ENCODE measurements at places on chromosomes 11 and 22. TPM values are rescaled to one million over a fixed set of nuclear protein-coding genes. Genes with fewer than 3 reads are reported as not detected.
A peak's percentile ranks its signal among the peaks of the same experiment; 100 is the strongest.

THAP12 gene
- total RNA-seq: 44.8 TPM

PIK3IP1 gene
- 11.0 TPM for total RNA-seq

INPP5J gene
- total RNA-seq: not detected

MS4A1 gene
- total RNA-seq: not detected

OR6X1 gene
- total RNA-seq: not detected

MFRP gene
- total RNA-seq: not detected

KCNK4 gene
- 0.29 TPM for total RNA-seq

MAJIN gene
- total RNA-seq: not detected

C1QTNF5 gene
- total RNA-seq: not detected

GRCh38 chr11:79971255-79971654 is 530.4 kb upstream of the TENM4 start:
- no peaks in the 10 kb centered on the region for H3K4me1 ChIP-seq
- H3K36me3 ChIP-seq: no peaks in the 10 kb centered on the region
- DNase-seq: no peak
- no peaks in the 10 kb centered on the region for H3K27me3 ChIP-seq
- no peak overlapping the region for H3K27ac ChIP-seq
- H3K4me3 ChIP-seq: no peak overlapping the region

DNA sequence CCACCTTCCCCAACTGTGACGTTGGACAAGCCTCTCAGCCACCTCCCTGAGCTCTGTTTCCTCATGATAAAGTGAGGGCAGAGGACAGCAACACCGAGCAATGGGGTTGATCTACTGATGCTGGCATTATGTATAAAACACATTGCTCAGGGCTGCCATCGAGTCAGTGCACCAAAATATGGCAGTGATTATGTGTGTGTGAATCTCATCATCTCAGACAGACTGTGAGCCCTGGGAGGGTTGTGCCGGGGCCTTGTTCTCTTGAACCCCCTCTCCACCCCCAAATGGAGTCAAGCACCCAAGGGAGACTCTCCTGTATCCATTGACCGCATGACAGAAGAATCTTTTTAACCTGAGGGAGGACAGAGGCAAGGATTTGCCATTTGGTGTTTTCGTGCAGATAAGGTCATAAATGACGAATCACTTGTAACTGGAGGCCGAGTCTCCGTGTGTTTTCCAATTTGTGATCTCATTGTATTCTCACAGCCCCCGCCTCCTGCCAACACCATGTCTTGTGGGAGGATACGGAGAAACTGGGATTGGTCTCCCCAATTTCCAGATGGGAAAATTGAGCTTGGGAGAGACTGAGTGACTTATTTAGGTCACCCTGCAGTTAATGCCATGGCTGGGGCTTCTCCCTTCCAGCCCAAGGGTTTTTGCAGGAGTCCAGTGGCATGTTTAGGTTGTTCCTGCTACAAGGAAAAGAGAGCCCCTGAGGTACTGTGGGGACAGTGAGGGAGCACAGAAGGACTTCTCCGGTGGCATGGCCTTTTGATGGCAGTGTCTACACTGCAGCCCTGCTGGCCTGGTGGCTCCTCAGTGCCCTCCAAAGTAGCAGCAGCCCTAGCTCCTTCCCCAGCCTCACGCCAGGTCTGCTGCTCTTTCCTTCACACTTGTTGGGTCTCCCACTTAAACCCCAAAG is 52.4 kb downstream of the CHRDL2 start:
- DNase-seq: peak; percentile 5
- no peak overlapping the region for H3K4me3 ChIP-seq
- H3K27ac ChIP-seq: no peak overlapping the region
- H3K4me1 ChIP-seq: no peaks in the 10 kb centered on the region

DNA sequence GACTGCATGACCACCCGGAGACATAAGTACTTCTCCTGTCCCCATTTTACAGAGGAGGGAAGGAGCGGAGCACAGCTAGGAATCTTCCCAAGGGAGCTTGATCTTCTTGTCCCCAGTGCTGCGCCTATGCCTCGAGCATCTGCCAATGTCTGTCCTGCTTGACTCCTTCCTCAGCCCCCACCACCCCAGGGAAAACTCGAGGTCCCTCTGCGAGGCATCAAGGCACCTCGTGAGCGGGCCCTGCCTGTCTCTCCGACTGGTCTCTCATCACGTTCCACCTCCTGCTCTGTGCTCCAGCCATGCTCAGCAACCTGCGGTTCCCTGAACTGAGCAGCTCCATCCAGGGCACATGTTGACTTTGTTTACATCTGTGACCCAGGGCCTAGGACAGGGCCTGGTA is 2.5 kb downstream of the NCF4 start:
- H3K36me3 ChIP-seq: peaks cover 43% of the 10 kb centered on the region
- H3K27me3 ChIP-seq: no peaks in the 10 kb centered on the region
- H3K4me3 ChIP-seq: no peak overlapping the region
- DNase-seq: no peak
- peaks cover 76% of the 10 kb centered on the region for H3K4me1 ChIP-seq

- no peak for DNase-seq
- H3K27me3 ChIP-seq: no peaks in the 10 kb centered on the region
- H3K4me1 ChIP-seq: no peaks in the 10 kb centered on the region
- no peak overlapping the region for H3K4me3 ChIP-seq
- H3K27ac ChIP-seq: no peak overlapping the region
Measured at GRCh38 chr11:91773090-91773489, 451.5 kb upstream of the FAT3 start.

- H3K27ac ChIP-seq: no peak overlapping the region
- DNase-seq: no peak
- no peaks in the 10 kb centered on the region for H3K27me3 ChIP-seq
- peaks cover 9% of the 10 kb centered on the region for H3K36me3 ChIP-seq
- H3K4me1 ChIP-seq: peaks cover 13% of the 10 kb centered on the region
- no peak overlapping the region for H3K4me3 ChIP-seq
Measured at GRCh38 chr22:49604732-49605302, 222.9 kb downstream of the BRD1 start.

DNA sequence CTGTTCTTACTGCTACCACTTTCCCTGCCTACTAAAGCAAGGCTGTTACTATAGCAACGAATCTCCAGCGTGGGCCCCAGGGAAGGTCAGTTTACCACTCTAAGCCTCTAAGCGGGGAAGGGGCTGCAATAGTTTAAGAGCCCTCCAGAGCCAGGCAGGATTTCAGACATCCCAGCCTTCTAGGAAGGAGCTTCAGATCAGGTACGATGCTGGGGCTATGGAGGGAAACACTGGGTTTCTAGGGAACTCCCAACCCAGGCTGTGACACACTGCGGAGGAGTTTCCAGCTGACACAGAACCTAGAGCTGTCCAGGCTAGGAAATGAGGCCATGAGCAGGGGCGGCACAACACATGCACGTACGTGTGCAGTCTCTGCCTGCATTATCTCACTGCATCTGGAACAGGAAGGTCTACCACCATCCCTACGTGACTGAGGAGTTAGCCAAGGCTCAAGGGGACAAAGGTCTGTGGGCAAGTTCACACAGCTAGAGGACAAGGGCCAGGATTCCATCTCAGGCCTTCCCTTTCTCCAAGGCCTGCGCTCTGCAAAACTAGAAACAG is 20.4 kb downstream of the HPS4 start:
- peaks cover 10% of the 10 kb centered on the region for H3K4me1 ChIP-seq
- no peak overlapping the region for H3K4me3 ChIP-seq
- no peak overlapping the region for H3K27ac ChIP-seq
- no peaks in the 10 kb centered on the region for H3K27me3 ChIP-seq

- peaks cover 28% of the 10 kb centered on the region for H3K4me1 ChIP-seq
- no peak overlapping the region for H3K4me3 ChIP-seq
- H3K27ac ChIP-seq: peak overlapping the region; percentile 65
- DNase-seq: no peak
- H3K36me3 ChIP-seq: no peaks in the 10 kb centered on the region
Measured at GRCh38 chr11:62905296-62905695, 15.9 kb downstream of the CHRM1 start.

DNA sequence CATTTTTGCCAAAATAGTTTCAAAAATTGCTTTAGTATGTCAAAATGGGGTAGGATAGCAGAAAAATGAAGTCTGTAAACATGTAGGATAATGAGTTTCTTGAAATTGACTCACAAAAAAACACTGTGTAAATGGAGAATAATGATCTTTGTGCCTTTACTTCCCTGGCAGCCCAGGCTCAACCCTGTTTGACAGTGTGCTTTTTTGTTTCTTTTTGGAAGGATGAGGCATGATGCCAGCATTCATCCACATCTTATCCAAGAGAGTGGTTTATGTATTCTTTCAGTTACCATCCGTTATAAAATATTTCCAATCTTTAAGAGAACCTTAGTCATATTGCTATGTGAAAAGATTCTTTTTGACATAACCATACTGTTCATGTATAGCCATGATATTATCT is 70.6 kb downstream of the ARHGAP42 start:
- DNase-seq: no peak
- no peak overlapping the region for H3K4me3 ChIP-seq
- no peaks in the 10 kb centered on the region for H3K27me3 ChIP-seq
- H3K36me3 ChIP-seq: no peaks in the 10 kb centered on the region

DNA sequence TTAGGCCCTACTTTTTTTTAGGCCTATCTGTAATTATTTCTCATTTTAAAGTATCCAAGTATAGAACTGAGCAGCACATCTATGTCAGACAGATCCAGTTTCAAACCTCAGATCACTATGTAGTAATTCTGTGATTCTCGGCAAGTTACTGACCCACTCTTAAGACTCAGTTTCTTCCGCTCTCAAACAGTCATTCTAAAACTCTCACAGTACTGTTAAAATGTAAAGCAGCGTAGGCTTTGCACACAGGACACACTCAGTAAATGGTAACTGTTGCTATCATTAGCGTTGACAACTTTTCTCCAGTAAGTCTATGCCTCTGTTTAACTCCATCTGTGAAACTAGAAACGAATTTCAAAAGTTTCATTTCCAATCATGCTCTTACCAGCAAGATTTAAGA is 277.1 kb downstream of the TTC28 start:
- H3K27ac ChIP-seq: peak overlapping the region; percentile 78
- no peaks in the 10 kb centered on the region for H3K27me3 ChIP-seq
- no peak for DNase-seq
- H3K36me3 ChIP-seq: peaks cover 3% of the 10 kb centered on the region

DNA sequence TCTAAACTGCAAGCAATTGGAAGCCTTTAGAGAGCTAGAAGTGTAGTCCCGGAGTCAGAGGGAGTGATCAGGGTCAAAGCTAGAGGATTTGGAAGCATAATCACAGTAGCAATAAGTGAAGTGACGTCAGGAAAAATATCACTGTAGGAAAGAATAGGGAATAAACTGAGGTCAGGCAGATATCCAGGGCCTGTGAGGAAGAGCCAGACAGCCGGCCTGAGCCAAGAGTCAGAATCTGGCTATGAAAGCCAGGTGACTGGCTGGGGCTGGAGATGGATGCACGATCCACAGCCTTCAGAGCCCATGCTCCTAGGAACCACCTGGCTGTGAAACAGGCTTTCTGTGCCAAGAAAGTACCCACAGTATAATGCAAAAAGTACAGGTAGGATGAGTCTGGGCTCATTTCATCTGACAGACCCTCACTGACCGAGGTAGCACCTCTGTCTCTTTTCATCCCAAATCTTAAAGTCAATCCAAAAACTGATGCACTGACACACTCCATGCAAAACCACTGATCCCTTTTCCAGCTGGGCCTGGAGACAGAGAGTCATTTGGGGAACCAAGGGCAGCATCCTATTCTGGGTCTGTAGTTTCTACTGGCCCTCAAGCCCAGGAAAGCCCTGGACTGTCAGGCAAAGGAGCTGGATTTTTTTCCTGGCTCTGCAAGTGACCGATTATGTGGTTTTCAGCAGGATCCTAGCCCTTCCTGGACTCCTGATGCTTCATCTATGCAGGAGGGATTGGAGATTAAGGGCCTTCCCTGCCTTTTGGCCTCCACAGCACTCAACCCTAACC is 21.3 kb downstream of the TRIM66 start:
- no peaks in the 10 kb centered on the region for H3K27me3 ChIP-seq
- H3K36me3 ChIP-seq: peaks cover 9% of the 10 kb centered on the region
- H3K4me1 ChIP-seq: no peaks in the 10 kb centered on the region
- no peak overlapping the region for H3K27ac ChIP-seq

- H3K27ac ChIP-seq: no peak overlapping the region
- no peak overlapping the region for H3K4me3 ChIP-seq
- peaks cover 28% of the 10 kb centered on the region for H3K4me1 ChIP-seq
Measured at GRCh38 chr11:57772562-57772961, 11.0 kb downstream of the CTNND1 start.

GRCh38 chr22:24481641-24482040 is 13.5 kb upstream of the UPB1 start:
- DNase-seq: no peak
- H3K4me1 ChIP-seq: peaks cover 23% of the 10 kb centered on the region
- H3K36me3 ChIP-seq: peaks cover 3% of the 10 kb centered on the region
- no peak overlapping the region for H3K4me3 ChIP-seq

GRCh38 chr11:119777940-119778339 is 48.9 kb upstream of the NECTIN1 start:
- no peak overlapping the region for H3K27ac ChIP-seq
- no peaks in the 10 kb centered on the region for H3K36me3 ChIP-seq
- peaks cover 16% of the 10 kb centered on the region for H3K27me3 ChIP-seq
- no peaks in the 10 kb centered on the region for H3K4me1 ChIP-seq

DNA sequence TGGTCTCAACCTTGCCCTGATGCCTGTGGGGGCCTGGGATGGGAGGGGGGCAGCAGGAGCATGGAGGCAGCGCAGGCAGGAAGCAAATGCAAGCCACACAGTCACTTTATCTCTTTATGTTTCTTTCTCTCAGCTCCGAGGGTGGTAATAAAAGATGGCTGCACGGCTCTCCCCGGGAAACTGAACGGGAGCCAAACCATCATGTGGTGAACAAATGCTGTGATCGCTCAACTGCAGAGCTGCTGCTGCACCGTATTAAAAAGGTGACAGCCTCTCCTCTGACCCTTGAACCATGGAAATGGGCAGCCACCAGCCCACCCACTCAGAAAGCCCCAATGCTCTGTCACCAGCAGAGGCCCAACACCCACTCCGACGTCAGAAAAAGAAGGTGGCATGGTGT is 110.0 kb downstream of the TIMP3 start:
- no peak for DNase-seq
- H3K36me3 ChIP-seq: no peaks in the 10 kb centered on the region
- H3K4me3 ChIP-seq: no peak overlapping the region
- H3K4me1 ChIP-seq: no peaks in the 10 kb centered on the region

DNA sequence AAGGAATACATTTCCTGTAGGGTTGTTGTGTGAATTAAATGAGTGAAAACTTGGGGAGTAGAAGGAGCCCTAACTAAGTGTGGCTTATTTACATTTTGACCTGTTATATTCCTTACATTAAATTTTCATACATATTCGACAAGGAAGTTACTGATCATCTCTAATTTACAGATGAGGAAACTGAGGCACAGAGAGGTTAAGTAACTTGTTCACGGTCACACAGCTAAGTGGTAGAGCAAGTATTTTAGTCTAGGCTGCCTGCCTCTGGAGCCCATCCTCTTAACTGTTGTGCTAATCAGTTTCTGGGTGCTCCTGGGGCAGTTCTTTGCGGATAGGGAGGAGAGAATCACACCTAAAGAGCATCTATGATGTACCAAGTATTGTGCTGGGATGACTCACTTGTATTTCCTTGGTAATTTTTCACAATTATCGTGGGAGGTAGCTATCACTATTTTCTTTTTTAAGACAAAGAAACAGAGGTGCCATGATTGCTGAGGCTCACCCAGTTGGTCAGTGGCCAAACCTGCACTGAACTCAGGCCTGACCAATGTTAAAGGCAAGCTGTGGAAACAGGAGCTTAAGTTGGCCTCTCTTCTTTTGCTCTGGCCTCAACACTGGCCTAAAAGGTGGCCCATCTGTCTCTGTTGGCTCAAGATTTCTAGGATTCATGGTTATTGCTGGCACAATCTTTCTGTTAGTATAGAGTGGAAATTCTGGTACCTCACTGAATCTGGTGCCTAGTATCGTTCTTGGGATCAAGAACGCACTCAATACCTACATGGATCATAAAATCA is 2.9 kb upstream of the ELF5 start:
- H3K4me1 ChIP-seq: no peaks in the 10 kb centered on the region
- no peaks in the 10 kb centered on the region for H3K36me3 ChIP-seq
- H3K4me3 ChIP-seq: no peak overlapping the region
- DNase-seq: no peak
- no peak overlapping the region for H3K27ac ChIP-seq
- peaks cover 3% of the 10 kb centered on the region for H3K27me3 ChIP-seq

All from activated CD8-positive, alpha-beta memory T cell treated with anti-CD3 and anti-CD28 coated beads, Interleukin-2, amount 10 ng/mL, durations not matched to agents 7 days and 5 days (primary cell).